ENCODE measurements at places on chromosomes 13 and 19.

DNA sequence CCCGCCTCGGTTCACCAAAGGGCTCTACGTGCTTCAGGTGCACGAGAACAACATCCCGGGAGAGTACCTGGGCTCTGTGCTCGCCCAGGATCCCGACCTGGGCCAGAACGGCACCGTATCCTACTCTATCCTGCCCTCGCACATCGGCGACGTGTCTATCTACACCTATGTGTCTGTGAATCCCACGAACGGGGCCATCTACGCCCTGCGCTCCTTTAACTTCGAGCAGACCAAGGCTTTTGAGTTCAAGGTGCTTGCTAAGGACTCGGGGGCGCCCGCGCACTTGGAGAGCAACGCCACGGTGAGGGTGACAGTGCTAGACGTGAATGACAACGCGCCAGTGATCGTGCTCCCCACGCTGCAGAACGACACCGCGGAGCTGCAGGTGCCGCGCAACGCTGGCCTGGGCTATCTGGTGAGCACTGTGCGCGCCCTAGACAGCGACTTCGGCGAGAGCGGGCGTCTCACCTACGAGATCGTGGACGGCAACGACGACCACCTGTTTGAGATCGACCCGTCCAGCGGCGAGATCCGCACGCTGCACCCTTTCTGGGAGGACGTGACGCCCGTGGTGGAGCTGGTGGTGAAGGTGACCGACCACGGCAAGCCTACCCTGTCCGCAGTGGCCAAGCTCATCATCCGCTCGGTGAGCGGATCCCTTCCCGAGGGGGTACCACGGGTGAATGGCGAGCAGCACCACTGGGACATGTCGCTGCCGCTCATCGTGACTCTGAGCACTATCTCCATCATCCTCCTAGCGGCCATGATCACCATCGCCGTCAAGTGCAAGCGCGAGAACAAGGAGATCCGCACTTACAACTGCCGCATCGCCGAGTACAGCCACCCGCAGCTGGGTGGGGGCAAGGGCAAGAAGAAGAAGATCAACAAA, 2.6 kb downstream of the PCDH17 start:
- no peak for DNase-seq

GRCh38 chr19:21434967-21435544, 38.1 kb downstream of the ZNF493 start:
- no peak for DNase-seq

DNA sequence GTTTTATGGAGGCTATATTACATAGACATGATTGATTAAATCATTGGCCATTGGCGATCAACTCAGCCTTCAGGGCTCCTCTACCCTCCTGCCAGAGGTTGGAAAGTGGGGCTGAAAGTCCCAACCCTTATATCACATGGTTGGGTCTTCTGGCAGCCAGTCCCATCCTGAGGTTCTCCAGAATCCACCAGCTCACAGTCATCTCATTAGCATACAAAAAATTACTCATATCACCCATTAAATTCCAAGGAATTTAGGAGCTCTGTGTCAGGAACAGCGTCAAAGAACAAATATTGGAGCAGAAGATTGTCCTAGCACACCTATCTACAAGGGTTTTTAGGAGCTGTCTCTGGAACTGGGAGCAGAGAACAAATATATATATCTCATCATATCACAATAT, 39.4 kb upstream of the FARP1 start:
- no peak for DNase-seq

GRCh38 chr13:87524775-87525174, 146.4 kb upstream of the SLITRK5 start:
- DNase-seq: no peak

GRCh38 chr13:105997581-105998550, 537.6 kb downstream of the EFNB2 start:
- no peak for DNase-seq

DNA sequence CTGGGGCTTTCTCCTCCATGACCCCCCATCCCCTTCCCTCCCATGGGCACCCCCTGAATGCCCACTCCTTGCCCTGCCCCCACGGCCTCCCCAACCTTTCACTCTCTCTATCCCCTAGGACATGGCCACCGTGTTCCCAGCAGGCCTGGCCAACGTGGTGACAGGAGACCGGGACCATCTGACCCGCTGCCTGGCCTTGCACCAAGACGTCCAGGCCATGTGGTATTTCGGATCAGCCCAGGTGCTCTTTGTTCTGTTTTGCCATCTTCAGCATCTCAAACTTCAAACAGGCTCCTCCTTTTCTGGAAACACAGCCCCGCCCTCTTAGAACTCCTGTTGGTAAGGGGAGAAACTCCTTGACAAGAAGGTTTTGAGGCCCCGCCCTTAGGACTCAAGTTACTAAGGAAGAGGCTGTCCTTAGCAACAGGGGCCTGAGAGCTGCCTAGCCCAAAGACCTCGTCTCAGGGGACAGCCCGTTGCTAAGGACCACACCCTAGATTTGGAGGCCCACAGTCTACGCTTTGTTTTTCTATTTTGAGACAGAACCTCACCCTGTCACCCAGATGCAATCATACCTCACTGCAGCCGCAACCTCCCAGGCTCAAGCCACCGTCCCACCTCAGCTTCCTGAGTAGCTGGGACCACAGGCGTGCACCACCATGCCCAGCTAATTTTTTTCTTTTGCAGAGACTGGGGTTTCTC, 5.1 kb upstream of the FLT3LG start:
- DNase-seq: no peak

GRCh38 chr13:48232420-48233045, 473 bp upstream of the ITM2B start:
- no peak for DNase-seq

DNA sequence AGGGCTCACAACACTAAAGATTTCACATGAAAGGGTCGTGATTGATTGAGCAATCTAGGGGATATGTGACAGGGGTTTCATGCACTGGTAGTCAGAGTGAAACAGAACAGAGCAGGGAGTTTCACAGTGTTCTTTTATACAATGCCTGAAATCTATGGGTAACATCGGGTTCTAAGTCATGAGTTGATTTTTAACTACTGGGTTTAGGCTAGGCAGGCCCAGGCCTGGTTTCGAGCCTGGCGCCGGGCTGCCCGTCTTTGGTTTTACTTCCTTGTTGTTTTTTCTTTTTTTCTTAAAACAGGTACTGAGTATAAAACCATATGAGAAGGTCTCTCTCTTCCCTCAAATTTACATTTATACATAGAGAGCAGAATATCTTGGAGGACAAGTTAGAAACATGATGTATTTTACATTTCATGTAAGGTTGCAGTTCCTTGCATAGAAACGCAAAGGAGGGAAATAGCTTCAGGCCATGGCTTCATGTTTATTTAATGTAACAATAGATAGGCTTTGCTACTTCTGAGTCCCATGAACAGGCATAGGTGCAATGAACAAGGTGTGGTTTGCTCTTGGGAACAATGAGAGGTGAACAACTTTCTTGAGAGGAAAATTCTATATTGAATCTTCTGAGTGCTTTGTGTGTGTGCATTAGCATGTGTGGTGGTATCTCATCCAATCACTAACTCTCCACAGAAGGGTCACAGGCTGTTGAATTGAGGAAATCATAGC, 128.9 kb upstream of the RXFP2 start:
- DNase-seq: no peak

GRCh38 chr13:102400675-102401145, 1.1 kb downstream of the FGF14 start:
- DNase-seq: peak; percentile 6

- no peak for DNase-seq
These were observed 5.0 kb downstream of the PLIN5 start for GRCh38 chr19:4529924-4530522.

DNA sequence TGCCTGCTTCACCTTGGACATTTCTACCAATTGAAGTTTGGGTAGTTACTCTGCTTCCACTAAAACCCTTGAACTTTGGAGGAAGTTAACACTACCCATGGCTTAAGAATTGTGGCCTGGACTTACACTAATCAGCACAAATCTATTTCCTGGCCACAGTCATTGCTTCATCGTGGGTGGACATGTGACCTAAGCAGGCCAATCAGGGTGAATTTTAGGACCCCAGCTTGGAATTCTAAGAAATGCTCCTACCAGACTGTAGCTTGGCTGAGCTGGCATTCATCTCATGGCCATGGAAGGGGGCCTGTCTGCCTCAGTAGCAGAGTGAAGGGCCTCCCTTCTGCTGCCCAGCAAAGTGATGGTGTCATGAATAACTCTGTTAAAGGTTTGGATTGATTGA, 58.3 kb upstream of the SLC15A1 start:
- DNase-seq: no peak

- no peak for DNase-seq
These were observed 62.0 kb downstream of the ZNF100 start for GRCh38 chr19:21705393-21705792.

DNA sequence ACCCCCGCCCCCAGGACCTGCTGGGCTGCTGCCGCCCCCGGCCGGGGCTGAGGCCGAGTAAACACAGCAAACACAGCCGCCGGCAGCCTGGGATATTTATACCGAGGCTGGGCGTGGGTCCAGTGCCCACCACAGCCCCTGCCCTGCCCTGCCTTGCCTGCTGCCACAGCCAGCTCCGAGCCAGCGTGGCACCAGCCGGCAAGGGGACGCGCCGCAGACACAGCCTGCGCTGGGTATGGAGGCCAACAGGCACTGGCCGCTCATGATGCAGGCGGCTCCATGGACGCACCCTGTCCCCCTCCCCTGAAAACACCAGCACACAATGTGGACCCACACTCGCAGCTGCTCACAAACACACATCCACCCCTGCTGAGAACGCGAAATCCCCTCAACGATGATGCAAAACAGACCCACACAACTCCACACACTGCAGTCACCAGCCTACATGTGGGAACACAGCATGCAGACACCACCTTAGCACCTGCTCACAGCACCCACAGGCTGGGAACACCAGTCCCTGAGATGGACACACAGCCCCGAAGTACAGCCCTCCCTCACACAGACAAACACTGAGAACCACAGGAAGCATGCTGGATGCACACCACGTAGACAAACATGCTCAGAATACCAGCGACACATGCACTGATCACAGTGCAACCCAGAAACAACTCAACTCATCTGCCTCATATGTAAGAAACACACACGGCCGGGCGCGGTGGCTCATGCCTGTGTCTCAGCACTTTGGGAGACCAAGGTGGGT, 16.2 kb downstream of the CCDC97 start:
- DNase-seq: peak; percentile 29

GRCh38 chr13:32645854-32646253, 59.6 kb downstream of the PDS5B start:
- peak; percentile 11 for DNase-seq

DNA sequence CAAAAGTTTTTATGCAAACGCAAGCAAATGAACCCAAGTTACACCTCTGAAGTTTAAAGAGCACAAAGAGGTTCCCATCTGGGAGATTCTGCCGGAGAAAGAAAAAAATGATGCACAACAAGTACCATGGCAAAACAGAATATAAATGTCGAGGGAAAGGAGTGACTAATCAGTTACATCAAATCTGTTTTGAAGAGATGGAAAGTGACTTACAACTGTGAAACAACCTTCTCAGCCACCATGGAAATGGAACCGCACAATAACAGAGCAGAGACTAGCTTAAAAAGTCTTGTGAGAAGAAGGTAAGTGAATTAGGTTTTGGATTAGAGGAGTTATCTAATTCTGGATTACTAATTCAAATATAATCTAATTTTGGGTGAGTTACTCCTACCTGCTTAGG, 2.4 kb downstream of the HSPH1 start:
- no peak for DNase-seq

DNA sequence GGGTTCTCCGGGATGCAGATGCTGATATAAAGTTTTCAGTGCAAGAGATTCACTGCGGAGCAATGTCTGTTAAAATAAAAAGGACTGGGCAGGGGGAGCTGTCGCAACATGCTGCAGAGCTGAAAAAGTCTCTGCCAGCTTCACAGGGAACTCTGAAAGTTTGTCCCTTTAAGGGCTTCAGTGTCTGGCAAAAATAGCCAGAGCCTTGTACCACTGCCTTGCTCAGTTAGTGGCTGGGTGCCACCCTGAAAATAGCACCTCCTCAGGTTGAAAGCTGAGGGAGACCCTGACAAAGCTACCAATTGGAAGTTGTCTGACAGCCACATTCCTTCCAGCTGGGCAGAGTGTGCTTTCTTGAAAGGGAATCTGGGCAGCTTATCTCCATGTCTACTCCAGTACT, 3.0 kb upstream of the NDFIP2 start:
- no peak for DNase-seq

DNA sequence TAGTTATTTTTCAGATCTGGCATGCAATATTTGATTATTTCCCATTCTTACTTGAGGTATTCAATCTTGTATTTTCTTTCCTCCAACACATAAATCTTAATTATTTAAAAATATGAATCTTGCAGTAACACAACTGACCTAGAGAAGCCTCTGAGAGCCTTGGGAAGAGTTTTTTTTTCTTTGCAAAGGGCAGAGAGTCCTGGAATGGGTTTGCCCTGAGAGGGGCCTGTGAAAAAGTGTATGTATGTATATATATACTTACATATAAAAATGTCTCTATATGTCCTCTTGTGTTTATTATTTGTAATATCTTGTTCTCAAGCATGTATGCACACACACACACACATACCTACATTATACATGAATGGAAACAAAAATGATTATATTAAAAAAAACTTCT, 801.2 kb upstream of the SLITRK1 start:
- no peak for DNase-seq

- no peak for DNase-seq
These were observed 337.6 kb upstream of the SLITRK5 start for GRCh38 chr13:87333599-87333998.

DNA sequence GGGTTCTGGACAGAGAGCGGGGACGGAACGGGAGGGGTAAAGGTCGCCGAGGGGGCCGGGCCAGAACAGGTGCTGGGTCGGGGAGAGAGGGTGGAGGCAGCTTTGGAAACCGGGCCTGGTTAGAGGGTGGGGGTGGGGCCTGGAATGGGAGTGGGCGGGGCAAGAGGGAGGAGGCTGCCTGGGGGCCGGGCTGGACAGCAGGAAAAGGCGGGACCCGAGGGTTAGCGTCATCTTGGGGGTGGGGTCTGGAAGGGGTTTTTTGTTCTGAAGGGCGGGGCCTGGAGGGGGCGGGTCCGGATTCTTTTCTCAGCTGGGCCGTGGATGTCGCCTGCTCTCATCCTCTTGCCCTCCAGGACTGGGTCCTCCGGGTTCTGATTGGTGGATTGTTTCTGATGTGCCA, 4.3 kb upstream of the ZNF813 start:
- DNase-seq: no peak

GRCh38 chr19:52464798-52465470, 11.6 kb downstream of the ZNF578 start:
- DNase-seq: no peak

GRCh38 chr13:103883698-103884097, 817.5 kb upstream of the SLC10A2 start:
- no peak for DNase-seq

- no peak for DNase-seq
These were observed at the start of gene GRIK5 for GRCh38 chr19:42069619-42070351. TSS of gene GRIK5 (minus strand) at chr19:42070206. CDS start at chr19:42065770, 4,436 bp downstream.

- peak; percentile 23 for DNase-seq
These were observed 174.6 kb downstream of the ITGBL1 start for GRCh38 chr13:101626925-101627555.

GRCh38 chr19:14048443-14049153, 13.3 kb downstream of the PALM3 start:
- peak; percentile 81 for DNase-seq

Measured in stimulated activated CD4-positive, alpha-beta T cell treated with anti-CD3 and anti-CD28 coated beads, Interleukin-4, amount 100 ng/mL, for 1 hour (primary cell).